ENCODE measurements at places on chromosomes 7 and 10. TPM values are rescaled to one million over a fixed set of nuclear protein-coding genes. Genes with fewer than 3 reads are reported as not detected.

GRID2IP gene
- not detected for total RNA-seq

GRCh38 chr7:135114622-135115021, 33.2 kb upstream of the TMEM140 start:
- no peak for DNase-seq

GHRHR gene
- not detected for total RNA-seq

DNA sequence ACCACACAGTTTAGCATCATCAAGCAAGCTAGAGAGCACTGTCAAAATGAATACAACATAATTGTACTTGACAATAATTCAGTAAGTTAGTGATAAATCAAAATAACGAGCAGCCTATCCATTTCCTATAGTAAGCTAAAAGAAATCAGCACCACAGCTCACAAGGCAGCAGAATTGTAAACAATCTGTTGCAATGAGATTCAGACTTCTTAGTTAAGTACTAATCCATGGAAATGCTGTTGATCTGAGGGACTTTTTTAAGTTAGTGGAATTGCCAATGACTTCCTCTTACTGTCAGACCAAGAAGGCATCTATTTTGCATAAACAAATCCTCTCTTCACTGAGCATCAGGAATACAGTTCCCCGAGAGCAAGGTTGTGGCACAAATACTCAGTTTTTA, 136.6 kb upstream of the CCDC6 start:
- no peak for DNase-seq

- DNase-seq, result peak; percentile 68
Measured at GRCh38 chr10:11742009-11742778, at the start of gene ECHDC3. TSS of gene ECHDC3 (plus strand) at chr10:11742382. CDS start at chr10:11742577, 195 bp downstream.

GRCh38 chr10:70441895-70442309, 421 bp upstream of the NODAL start:
- DNase-seq, result no peak

CPVL gene
- total RNA-seq, result not detected

- DNase-seq, result no peak
Measured at GRCh38 chr10:30775779-30776591, 146.4 kb upstream of the LYZL2 start.

DNA sequence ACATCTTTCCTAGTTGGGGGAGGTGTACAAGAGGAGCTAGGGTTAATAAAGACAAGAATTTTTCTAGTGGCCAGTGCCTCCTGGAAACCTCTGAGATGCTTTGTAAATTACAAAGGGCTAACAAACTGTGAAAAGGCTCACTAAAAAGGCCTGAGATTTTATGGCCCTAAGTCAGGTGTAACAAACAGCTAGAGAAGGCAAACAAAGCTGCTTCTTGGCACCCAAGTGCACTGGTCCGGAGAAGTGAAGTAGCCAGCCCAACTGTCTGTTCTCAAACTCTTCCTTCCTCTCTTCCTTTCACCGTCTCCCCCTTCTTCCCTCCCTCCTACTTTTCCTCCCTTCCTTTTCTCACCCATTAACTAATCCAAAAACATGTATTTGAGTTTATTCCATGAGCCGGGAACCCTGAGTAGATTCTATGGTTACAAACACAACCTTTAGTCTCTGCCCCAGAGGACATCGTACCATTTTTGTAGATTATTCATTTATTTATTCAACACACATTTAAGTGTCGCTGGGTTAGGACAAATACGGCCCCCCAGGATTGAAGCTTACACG, 143.4 kb upstream of the PCGF5 start:
- DNase-seq, result no peak

TMEM178B gene
- total RNA-seq, result 15.9 TPM

- DNase-seq, result no peak
Measured at GRCh38 chr7:93185303-93186027, 37.3 kb upstream of the SAMD9L start.

DGKB gene
- not detected for total RNA-seq

DNA sequence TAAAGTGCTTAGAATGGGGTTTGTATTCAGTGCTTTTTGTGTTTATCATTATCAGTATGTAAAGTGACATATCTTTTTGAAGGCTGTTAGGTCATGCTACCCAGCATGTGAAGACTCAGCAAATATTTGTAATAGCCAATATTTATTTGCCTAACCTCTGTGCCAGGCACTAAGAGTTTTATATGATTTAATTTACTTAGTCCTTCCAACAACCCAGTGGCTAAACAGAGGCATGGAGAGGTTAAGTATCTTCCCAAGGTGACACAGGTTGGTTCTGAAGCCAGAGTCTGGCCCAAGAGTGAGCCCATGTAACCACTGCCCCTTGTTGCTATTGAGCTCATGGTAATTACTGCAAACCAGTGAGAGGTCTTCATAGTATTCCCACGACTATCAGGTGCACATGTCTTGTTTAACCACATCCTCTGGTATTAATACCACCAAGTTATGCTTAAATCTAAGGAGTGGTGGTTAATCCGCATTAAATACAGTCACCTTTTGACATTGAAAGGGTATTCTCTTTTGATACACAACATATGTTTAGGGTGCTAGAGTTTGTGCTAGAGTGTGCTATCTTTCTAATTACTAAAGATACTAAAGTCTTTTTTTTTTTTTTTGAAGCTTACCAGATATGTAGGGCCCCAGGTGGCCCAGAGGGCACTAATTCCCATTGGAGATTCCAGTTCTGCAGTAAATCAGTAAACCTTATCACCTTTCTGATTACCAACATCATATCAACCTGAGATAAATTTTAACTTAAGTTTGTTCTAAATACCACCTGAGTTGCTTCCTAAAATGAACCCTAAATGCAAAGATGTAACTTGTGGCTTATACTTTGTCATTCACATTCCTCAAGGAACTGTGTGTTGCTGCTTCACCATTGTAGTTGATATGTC, 2.9 kb downstream of the ADD3 start:
- no peak for DNase-seq

GRCh38 chr10:17562614-17563013, 54.6 kb downstream of the HACD1 start:
- no peak for DNase-seq

DNA sequence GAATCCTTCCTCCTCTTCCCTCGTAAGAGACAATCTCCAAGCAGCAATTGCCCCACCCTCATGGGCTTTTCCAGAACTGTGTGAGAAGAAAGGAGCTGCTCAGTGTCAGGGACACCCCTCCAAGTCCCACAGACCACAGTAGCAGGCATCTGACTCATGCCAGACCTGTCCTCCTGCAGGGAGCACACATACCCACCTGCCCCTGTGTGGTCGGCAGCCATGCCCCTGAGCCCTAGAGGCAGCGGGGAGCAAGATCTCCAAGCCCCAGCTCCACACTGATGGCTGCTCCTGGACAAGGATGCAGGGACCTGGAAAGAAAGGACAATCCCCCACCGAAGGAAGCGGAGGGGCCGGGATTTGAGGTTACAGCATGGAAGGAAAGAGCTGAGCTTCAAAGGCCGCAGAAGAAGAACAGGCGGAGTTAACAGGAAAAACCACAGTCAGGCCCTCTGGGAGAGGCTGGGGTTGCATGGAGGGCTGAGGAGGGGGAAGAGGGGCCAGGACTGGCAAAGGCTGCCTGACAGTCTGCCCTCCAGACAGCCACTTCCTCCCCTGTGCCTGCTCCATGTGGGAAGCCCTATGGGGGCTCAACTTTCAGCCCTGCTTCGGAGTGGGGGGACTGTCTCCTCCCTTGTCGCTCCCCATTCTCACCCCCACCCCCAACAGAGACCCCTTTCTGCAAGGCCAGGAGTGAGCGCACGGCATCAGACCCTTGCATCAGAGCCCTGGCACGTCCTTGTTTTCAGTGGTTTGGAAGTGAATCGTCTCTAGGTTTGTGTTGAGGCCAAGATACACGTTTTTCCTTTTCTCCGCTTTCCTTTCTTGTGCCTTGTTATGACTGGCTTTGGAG, 46.8 kb downstream of the ASB13 start:
- no peak for DNase-seq

DNA sequence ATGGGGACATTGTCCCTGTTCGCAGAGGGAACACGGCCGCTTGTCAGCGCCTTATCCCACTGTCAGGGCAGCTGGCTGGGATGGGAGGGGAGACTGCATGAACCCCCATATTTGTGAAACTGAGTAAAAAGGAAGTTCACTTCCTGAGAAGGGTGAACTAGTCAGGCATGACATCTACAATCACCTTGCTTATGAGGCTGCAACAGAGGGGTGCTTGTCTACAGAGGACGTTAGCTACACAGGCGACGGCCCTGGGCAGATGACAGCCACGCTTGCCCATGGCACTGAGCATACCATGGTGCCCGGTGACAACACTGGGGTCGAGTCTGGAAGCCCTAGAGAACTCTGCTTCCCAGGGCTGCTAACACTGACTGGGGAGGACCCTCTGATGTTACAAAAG, 46.0 kb upstream of the KDM7A start:
- DNase-seq, result no peak

GRM3 gene
- total RNA-seq, result not detected

DNA sequence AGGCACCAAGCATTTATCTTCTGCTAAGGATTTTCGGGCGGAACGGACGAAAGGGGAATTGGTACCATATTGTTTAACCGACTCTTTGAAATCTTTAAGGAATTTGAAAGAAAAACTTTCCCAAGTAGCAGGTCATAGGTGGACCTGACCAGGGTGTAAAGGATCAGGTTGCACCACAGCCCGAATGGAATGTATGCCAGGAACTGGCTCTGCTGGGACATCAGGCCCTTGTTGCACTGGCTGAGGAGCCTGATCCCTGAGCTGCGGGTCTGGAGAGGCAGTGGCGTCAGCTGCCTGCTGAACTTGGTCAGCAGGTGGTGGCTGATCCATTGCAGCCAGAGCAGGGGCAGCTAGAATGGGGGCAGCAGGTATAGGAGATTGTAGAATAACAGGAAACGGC, 41.4 kb upstream of the AKR1C2 start:
- no peak for DNase-seq

GRCh38 chr10:24958721-24959381, 6.4 kb upstream of the PRTFDC1 start:
- DNase-seq, result no peak

TMEM229A gene
- total RNA-seq, result not detected

DNA sequence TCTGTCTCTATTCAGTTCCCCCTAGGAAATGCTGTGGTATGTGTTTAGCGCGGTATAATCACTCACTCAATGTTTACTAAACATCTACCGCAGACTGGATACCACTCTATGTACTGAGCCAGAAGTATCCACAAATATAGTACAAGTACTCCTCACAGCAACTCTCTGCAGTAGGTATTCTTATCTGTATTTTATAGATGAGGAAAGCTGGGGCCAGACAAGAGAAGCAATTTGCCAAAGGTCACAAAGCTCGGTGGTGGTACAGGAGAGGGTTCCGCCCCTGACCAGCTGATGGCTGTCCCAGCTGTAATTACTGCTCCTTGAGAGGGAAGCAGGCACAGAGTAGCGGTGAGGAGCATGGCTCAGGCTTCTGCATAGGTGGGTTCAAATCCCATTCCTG, 184.1 kb downstream of the DOCK4 start:
- DNase-seq, result no peak

Measured in Caki2 (cell line).